ENCODE measurements at places on chromosomes 13 and 19. TPM values are rescaled to one million over a fixed set of nuclear protein-coding genes. Genes with fewer than 3 reads are reported as not detected.

Gene GJB6
- 3.6 TPM for polyA plus RNA-seq

Gene MYO16
- 0.26 TPM for polyA plus RNA-seq

Gene CD22
- 8.4 TPM for polyA plus RNA-seq

Gene MBD3L2
- not detected for polyA plus RNA-seq

Gene SULT2A1
- polyA plus RNA-seq, result 0.61 TPM

Gene APC2
- 1.7 TPM for polyA plus RNA-seq

Gene KASH5
- polyA plus RNA-seq, result 0.34 TPM

Gene ZNF85
- 18.7 TPM for polyA plus RNA-seq

DNA sequence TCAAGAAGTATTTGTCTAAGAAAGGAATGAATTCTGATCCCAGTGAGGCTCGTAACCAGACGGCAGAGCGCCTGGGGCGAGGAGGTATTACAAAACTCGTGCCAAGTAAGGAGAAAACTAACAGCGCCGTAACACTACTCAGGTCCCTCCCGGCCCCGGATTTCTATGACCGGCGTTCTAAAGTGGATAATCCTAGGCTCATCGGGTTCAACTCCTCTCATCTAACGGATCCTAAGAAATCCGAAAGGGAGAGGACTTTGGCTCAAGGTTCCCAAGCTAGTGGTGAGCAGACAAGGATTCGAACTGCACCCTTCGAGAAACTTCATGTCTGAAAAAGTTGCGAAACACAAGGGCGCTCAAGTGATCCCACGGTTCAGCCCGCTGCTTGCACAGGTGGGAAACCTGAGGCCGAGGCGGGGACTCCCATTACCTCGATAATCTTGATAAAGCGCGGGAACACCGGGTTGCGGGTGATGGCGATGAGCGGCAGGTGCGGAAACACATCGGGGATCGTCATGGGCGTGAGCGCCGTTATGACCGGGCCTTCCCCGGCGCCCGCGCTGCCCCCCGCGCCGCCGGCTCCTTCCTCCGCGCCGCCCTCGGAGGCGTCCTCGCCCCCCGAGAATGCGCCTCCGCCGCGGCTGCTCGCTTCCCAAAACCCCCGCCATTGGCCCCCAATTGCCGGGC, 529 bp downstream of the LONP1 start:
- no peak for DNase-seq

GRCh38 chr13:51370116-51370515, 30.6 kb downstream of the SERPINE3 start:
- DNase-seq, result no peak

- DNase-seq, result no peak
These were observed 52.5 kb upstream of the RXFP2 start for GRCh38 chr13:31686670-31687425.

GRCh38 chr19:44315883-44316282, 11.1 kb upstream of the ZNF235 start:
- no peak for DNase-seq

GRCh38 chr13:30157616-30157993, 149.7 kb downstream of the KATNAL1 start:
- DNase-seq, result no peak

- no peak for DNase-seq
These were observed 41.4 kb upstream of the LDLR start for GRCh38 chr19:11047866-11048265.

DNA sequence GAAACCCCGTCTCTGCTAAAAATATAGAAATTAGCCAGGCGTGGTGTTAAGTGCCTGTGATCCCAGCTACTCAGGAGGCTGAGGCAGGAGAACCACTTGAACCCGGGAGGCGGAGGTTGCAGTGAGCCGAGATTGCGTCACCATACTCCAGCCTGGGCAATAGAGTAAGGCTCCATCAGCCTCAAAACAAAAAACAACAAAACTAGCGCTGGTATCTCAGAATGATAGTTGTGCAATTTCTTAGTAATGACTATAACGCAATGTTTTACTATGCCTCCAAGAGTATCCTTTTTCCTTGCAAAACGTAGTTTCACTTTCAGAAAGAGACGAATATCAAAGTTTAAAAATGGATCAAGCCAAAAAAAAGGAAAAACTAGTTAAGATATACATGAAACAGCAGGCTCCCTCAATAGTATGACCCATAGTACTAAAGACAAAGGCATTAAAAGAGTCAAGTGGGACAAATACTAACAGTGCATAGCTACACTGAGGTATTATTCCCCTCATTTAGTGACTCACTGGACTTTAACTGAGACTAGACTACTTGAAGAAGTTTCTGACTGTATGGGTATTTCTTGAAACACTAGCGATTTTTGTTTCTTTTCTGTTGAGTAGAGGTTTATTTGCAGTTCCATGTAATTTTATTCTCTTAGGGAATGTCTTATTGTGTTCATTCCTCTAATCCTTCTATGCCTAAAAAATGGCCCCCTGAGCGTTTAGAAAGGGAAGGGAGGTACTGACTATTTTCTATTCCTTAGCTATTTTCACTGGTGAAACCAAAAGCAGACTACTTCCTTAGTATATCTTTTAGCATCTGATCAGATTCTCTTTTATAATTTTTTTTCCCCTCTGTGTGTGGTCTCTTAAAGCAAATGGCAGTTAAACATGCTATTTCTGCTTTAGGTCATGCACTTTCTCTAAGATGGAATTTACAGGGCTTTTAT, 10.4 kb upstream of the ITM2B start:
- no peak for DNase-seq

GRCh38 chr13:20465218-20465879, 60.3 kb downstream of the CRYL1 start:
- DNase-seq, result no peak

GRCh38 chr13:23701636-23702035, 131.4 kb downstream of the TNFRSF19 start:
- DNase-seq, result no peak

DNA sequence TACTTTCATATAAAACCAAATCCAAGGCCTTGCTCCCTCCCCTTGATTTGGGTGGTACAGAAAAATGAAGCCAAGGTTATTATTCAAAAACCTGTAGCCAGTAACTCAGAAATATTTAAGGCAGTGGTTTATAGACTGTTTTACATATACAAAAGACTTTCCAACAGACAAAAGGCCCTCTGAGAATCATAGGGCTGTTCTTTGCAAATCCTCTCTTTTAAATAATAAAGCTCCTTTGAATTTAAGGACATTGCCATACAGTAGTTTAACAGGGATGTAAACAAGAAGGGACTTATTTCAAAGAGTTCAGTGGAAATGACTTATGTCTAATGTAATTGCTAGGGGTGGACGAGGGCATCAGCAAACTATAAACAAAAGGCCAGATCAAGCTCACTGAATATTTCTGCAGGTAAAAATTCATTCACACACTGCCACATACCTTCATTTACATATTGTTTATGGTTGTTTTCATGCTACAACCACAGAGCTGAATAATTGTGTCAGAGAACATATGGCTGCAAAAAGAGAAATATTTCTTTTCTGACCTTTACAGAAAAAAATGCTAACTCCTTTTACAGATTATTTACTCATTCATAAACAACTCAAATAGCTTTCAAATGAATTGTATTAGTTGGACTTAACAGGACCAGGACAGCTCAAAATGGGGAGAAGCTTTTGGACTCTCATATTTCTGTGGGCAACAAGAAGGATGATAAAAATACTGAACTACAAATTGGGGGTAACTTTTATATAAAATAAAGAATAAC, 665.6 kb downstream of the SLITRK1 start:
- no peak for DNase-seq

DNA sequence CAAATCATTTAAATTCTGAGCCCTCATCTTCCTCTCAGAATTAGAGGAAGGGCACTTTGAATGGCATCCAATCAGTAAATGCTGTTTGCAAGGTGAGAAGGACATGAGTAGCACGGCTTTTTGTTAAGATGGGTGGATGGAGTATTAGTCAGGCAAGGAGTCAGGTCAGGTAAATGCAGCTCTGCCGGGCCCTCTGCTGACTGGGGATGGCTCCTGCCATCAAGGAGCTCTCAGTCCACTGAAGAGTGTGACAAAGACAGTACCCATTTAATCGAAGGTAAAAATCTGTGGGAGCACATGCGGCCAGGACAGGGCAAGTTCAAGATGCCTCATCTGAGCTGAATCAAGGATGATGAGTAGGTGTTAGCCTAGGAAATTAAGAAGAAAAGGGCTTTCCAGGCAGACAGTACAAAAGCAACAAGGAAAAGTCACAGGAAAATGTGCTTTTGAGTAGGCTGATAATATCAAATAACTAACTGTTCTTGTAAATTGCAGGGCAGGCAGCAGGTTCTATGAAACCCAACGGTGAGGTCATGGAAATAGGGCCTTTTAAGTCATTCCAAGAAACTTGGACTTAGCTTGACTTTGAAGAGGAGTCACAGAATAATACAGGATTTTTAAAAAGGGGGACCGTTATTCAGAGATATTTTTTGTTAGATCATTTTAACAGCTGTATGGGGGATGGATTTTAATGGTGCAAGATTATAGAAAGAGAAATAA, 670.5 kb upstream of the ARGLU1 start:
- DNase-seq, result no peak

DNA sequence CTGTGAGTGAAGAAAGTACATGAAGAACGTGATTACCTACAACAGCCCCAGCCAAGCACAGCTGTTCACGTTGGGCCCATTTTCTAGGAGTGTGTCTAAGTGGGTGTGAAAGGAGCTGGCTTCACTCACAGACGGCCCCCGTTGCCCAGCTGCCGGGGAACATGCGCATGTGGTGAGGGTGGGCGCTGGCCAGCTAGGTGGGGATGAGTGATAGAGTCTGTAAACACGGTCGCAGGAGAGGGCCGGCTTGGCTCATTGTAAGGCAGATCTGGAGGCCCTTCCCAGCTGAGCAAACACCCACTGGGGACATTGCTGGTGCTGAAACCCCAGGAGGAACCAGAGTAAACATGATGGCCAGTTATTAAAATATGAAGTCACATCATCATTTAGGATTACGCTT, 160.5 kb downstream of the TEX29 start:
- DNase-seq, result no peak

DNA sequence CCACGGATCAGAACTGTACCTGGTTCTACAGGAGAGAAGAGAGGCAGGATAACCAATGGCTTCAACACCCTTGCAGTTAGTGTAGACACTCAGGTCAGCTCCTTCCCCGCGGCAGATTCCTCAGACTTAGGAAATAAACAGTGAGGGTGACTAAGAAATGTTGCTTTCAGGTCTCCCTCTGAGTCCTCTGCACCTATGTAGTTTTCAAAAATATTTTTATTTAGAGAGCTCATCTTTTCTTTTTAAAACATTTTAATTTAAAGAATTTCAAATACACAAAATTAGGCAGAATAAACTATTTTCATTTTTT, 195.2 kb downstream of the KLF12 start:
- no peak for DNase-seq

- DNase-seq, result no peak
These were observed 66.7 kb downstream of the GPR12 start for GRCh38 chr13:26693749-26694463.

- DNase-seq, result no peak
These were observed 282.3 kb downstream of the SPRY2 start for GRCh38 chr13:80058626-80059025.

- no peak for DNase-seq
These were observed 275.2 kb upstream of the PCDH9 start for GRCh38 chr13:67505376-67505775.

DNA sequence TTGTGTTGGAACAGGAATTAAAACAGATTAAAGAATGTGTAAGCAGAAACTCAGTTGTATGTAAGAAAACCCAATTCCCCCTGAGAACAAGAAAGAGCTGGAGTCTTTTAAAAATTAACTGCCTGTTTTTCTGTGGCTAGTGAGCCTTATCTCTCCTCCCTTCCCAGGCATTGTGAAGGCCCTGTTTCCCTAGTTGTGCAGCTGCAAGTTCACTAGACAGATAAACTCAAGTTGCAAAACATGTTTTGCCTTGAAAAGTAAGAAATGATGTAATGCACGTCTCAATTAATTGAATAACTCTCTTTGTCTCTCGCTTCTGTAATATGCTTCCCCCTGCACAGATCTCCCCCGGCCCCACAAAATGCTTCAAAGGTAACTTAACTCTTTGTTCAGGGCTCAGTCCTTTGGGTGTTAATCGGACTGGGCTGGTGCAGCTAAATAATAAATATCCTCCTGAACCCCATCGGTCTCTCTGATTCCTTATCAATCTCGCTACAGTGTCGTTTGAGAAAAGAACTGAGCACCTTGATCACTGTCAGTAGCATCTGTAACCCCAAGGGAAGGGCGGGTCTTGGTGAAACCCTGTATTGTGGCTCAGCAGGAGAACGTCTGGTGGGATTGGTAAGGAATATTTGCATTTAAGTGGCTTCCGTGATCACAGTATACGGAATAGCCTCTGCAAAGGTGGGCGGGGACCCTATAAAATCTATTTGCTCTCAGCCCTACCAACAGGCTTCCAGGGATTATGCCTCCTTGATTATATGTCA, 1.6 kb upstream of the ZNF556 start:
- no peak for DNase-seq

GRCh38 chr19:58562122-58563033, 4.0 kb upstream of the UBE2M start:
- DNase-seq, result no peak

GRCh38 chr13:90535421-90535820, 812.1 kb upstream of the MIR17HG start:
- no peak for DNase-seq

GRCh38 chr19:8584965-8585893, 8.0 kb upstream of the MYO1F start:
- DNase-seq, result no peak

GRCh38 chr13:50942630-50943311, 33.2 kb downstream of the RNASEH2B start:
- DNase-seq, result no peak

- DNase-seq, result no peak
These were observed 14.8 kb upstream of the PROZ start for GRCh38 chr13:113143466-113144254.

GRCh38 chr13:107866032-107866940, 349.1 kb downstream of the LIG4 start:
- DNase-seq, result peak; percentile 26

- DNase-seq, result no peak
These were observed 9.5 kb downstream of the SHANK1 start for GRCh38 chr19:50710094-50710493.
